Fibroblast of skin of scalp (primary cell): ENCODE measurements at places on chromosomes 5 and 9.

DNA sequence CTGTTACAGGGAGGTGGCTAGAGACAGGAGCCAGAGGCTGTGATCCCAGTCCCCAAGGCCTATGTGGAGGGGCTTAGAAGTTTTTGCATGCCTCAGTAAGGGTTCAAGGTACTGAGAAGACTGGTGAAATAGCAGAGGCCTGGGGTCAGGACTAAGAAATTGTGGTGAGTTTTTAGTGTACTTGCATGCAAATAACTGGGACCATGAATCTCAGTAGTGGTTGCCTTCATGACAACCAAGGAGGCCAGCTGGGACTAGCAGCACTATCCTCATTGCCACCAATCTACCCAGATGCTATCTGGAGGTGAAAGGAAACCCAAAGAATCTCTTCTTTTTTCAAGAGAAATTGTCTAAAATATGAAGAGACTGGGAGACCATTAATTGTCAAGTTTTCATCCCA lies 395.1 kb downstream of the CETN3 start:
- no peak for DNase-seq

GRCh38 chr5:60829490-60830266 lies 14.4 kb downstream of the ELOVL7 start:
- DNase-seq, result no peak

GRCh38 chr5:93307557-93307956 lies 273.5 kb downstream of the NR2F1-AS1 start:
- DNase-seq, result peak; percentile 53

- no peak for DNase-seq
Observed at GRCh38 chr5:11704916-11705315, 199.3 kb downstream of the CTNND2 start.

DNA sequence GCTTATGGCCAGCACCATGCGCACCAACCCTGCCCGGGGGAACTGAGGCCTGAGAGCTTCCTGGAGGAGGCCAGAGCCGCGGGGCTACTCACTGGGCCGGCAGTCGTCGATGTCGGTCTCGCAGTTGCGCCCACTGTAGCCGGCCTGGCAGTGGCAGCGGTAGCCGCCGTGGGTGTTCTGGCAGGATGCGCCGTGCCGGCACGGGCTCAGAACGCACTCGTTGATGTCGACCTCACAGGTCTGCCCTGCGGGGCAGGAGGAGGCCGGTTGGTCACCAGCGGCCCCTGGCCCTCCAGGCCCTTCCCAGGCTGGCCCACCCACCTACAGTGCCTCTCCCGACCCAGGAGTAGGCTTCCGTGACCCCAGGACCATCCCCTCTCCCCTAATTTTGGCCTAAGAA lies 27.7 kb upstream of the SEC16A start:
- no peak for DNase-seq

GRCh38 chr5:174192901-174193300 lies 147.4 kb downstream of the NSG2 start:
- no peak for DNase-seq

DNA sequence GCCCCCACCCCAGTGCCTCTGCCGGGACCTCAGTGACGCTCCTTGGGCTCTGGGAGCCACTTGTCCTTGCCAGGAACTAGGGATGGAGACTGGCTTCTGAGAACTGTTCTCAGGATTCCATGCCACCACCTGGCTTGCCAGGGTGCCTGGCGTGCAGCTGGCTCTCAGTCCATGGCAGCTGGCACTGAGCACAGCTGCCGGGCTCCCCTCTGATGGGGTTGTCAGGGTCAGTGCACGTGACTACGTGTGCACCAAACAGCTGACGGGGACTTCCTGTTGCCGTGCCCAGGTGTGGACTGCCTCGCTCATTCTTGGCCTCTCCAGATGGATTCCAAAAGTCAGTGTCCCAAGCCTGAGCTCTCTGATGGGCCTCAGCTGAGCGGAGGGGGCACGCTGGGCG lies 9.4 kb downstream of the KCNT1 start:
- no peak for DNase-seq

DNA sequence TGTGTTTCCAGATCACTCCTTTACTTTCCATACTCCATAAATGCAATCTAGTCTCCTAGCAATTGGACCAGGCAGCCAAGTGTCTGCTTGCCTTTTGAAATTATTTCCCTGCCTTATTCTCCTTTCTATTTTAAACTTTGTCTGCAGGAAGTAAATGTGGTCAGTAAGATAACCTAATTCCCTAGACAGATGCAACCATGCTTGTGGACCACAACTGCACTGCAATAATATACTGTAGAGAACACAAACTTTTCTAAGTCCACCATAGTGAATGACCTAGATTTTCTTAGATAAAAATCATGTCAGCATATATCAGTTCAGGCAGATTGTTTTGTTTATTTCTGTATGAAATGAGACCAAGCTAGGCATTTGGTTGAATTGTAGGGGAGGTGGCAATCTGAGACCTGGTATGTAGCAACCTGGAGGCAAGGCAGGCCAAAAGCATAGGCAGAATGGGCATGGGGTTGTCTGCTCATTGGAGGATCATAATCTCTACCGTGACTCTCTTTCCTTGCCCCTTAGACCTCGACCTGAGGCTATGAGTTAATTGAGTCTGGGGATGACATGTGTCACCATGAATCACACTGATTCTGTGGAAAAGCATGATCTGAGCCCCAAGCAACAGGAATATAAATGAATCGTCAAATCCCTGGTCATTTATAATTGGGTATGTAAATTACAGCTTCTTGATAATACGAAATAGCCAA lies 20.7 kb downstream of the ACTL7B start:
- peak; percentile 21 for DNase-seq
